ENCODE measurements at places on chromosomes 13 and 19.

GRCh38 chr19:12721656-12722565 is 1.8 kb downstream of the TNPO2 start:
- peak; percentile 20 for DNase-seq

GRCh38 chr19:3599776-3600187 is 6.9 kb downstream of the TBXA2R start:
- no peak for DNase-seq

DNA sequence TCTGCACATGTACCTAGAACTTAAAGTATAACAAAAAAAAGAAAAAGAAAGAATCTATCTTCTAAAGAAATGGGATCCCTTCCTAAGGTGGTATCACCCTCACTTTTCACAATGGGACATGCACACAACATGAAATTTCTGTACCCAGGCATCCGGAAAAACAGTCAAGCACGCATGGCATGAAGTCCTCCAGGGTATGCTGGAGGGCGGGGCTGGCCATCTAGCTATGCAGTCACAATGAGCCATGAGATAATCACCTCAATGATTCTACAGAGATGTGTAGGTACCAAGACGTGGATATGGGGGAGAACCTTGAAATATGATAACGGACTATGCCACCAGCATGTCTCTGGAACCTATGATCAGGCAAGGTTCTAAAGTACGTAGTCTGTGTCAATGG is 69.8 kb downstream of the CCDC70 start:
- DNase-seq: no peak

DNA sequence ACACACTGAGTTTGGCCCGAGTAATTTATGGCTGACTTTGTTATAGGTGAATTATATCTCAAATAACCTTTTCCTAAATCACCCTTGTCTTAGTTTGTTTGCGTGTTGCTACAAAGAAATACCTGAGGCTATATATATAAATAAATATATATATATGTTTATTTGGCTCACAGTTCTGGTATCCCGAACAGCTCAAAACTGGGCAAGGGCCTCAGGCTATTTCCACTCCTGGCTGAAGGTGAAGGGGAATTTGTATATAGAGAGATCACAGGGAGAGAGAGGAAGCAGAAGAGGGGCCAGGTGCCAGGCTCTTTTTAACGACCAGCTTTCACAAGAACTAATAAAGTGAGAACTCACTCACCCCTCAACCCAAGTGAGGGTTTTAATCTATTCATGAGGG is 159.9 kb upstream of the STARD13 start:
- DNase-seq: no peak

GRCh38 chr13:34038541-34039068 is 220.7 kb downstream of the RFC3 start:
- DNase-seq: no peak

DNA sequence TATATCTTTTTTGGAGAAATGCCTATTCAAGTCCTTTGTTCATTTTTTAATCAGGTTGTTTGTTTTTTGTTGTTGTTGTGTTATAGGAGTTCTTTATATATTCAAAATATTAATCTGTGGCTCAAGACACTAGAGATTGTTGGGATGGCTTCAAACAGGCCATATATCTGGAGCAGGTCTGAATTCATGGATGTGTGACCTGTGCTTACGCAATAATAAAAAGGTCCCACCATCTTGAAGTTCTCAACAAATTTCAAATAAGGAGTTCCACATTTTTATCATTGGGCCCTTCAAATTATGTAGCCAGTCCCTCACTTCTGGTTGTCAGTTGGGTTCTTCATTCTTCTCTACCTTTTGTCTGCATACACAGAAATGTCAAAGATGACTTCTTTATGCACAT is 17.7 kb upstream of the NUDT15 start:
- DNase-seq: no peak

GRCh38 chr19:57406516-57407123 is 4.3 kb upstream of the ZNF17 start:
- DNase-seq: no peak

GRCh38 chr13:64239372-64239771 is 2823.7 kb upstream of the PCDH20 start:
- peak; percentile 59 for DNase-seq

GRCh38 chr19:56858026-56858425 is 17.5 kb upstream of the PEG3 start:
- DNase-seq: no peak

DNA sequence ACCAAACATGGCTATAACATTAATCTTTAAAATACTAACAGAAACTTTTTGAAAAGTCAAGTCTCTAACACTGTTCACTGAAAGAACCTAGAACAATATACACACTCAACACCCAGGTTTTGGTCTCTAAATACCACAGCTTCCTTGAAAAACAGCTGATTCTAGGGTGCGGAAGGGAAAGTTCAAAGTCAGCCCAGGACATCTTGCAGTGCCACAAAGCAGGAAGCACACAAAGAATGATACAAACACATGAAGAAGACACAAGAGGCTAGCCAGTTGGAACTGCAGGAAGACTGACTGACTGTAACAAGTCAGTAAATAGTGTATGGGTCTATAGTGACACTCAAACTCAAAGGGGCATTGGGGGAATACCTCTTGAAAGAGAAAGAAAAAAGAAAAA is 4.6 kb downstream of the DEDD2 start:
- no peak for DNase-seq

DNA sequence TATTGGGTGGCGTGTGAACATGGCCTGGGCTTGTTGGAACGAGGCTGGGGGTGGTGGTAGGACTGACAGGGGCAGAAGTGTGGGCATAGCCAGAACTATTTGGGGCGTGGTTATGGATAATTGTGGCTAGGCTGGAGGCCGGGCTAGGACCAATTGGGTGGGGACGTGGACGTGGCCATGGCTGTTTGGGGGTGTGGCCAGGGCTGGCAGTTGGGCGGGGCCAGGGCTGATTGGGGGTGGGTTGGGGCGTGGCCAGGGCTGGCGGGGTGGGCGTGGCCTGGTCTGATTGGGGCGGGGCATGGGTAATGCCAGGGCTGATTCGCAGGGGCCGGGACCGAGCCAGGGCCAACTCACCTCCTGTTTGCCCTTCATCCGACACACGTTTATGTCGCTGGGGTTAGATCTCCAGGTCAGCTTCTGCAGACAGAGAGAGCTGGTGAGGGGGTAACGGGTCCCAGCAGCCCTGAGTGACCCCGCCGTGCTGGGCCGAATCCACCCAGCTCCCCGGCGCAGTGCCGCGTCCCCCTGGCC is 2.8 kb downstream of the SEMA6B start:
- no peak for DNase-seq

- no peak for DNase-seq
These were observed 326.6 kb downstream of the NDFIP2 start for GRCh38 chr13:79807554-79807953.

GRCh38 chr19:4386041-4386782 is 14.1 kb downstream of the SH3GL1 start:
- DNase-seq: no peak

GRCh38 chr13:111387026-111387871 is 66.8 kb downstream of the TEX29 start:
- DNase-seq: no peak

GRCh38 chr19:30006207-30006606 is 64.2 kb downstream of the URI1 start:
- no peak for DNase-seq

Measured in RCC 7860 (cell line).